ENCODE measurements at places on chromosomes 4 and X. TPM values are rescaled to one million over a fixed set of nuclear protein-coding genes. Genes with fewer than 3 reads are reported as not detected.

Gene SULT1B1
- polyA plus RNA-seq: 0.31 TPM

Gene AFF1
- 18.8 TPM for polyA plus RNA-seq

Gene CT47C1
- not detected for polyA plus RNA-seq

Gene RPL9
- 2,424 TPM for polyA plus RNA-seq

Gene ADAMTS3
- not detected for polyA plus RNA-seq

All from IgD-negative memory B cell (primary cell).